Prostate gland (tissue), 2 donors: ENCODE measurements at places on chromosomes 3 and 15. TPM values are rescaled to one million over a fixed set of nuclear protein-coding genes. Genes with fewer than 3 reads are reported as not detected.

The ITGA11 gene
- total RNA-seq: 11.0 TPM

The RTP1 gene
- total RNA-seq: not detected

The MEX3B gene
- total RNA-seq: 0.73 TPM

The C3orf62 gene
- total RNA-seq: 4.3 TPM

- no peaks in the 10 kb centered on the region for H3K4me1 ChIP-seq
- no peak overlapping the region for H3K4me3 ChIP-seq
- no peaks in the 10 kb centered on the region for H3K27me3 ChIP-seq
- no peak overlapping the region for H3K27ac ChIP-seq
These were observed 107.7 kb downstream of the OSBPL10 start for GRCh38 chr3:31873254-31873820.

DNA sequence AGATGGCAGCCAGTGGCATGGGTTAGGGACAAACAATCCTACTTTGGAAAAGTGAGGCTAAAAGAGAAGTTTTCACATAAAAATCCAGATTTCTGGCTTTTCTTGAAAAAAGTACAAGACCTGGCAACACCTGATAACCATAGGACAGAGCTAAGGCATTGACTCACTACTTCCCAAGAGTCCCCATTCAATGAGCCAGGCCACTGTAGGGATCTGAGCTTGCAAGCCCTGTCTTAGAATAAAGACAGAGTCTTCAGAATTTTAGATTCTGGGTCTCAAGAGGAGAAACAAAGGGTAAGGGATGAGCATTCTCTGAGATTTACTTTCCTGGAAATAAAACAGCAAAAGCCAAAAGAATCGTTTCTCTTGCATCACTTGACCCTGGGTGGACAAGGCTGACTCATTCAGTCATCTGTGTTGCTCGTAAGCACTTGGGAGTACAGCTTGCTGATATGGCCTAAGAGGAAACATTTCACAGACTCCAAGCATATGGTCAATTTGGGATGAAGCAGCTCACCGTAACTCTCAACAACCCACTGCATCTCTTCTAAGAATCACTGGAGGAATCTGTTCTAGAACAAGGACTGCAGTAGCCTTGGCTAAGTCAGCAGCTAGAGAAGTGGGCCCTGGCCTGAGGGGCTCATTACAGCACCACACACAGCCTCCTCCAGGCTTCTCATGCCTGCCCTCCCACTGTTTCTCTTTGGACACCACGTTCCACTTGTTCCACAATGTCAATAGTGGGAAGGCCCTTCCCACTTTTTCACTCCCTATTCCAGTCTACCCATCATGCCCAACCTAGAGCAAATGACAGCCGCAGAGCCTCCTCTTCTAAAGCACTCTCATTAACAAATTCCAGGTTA lies 86.2 kb downstream of the RFTN1 start:
- no peaks in the 10 kb centered on the region for H3K27me3 ChIP-seq
- H3K4me3 ChIP-seq: no peak overlapping the region
- DNase-seq: no peak
- no peaks in the 10 kb centered on the region for H3K36me3 ChIP-seq
- no peaks in the 10 kb centered on the region for H3K4me1 ChIP-seq
- H3K27ac ChIP-seq: no peak overlapping the region

GRCh38 chr15:95501865-95502264 lies 828.6 kb upstream of the NR2F2 start:
- H3K27ac ChIP-seq: no peak overlapping the region
- H3K4me3 ChIP-seq: no peak overlapping the region
- H3K4me1 ChIP-seq: no peaks in the 10 kb centered on the region
- no peaks in the 10 kb centered on the region for H3K27me3 ChIP-seq
- no peaks in the 10 kb centered on the region for H3K36me3 ChIP-seq
- no peak for DNase-seq

- DNase-seq: no peak
- no peak overlapping the region for H3K4me3 ChIP-seq
- no peaks in the 10 kb centered on the region for H3K4me1 ChIP-seq
- H3K27ac ChIP-seq: no peak overlapping the region
These were observed 463.3 kb upstream of the CBLB start for GRCh38 chr3:106332129-106332528.
